ENCODE measurements at places on chromosomes 6 and 20.

- DNase-seq = no peak
Measured at GRCh38 chr20:51760905-51761546, 7.2 kb downstream of the ATP9A start.

GRCh38 chr6:116424001-116424400, 37.2 kb upstream of the CALHM6 start:
- DNase-seq = no peak

DNA sequence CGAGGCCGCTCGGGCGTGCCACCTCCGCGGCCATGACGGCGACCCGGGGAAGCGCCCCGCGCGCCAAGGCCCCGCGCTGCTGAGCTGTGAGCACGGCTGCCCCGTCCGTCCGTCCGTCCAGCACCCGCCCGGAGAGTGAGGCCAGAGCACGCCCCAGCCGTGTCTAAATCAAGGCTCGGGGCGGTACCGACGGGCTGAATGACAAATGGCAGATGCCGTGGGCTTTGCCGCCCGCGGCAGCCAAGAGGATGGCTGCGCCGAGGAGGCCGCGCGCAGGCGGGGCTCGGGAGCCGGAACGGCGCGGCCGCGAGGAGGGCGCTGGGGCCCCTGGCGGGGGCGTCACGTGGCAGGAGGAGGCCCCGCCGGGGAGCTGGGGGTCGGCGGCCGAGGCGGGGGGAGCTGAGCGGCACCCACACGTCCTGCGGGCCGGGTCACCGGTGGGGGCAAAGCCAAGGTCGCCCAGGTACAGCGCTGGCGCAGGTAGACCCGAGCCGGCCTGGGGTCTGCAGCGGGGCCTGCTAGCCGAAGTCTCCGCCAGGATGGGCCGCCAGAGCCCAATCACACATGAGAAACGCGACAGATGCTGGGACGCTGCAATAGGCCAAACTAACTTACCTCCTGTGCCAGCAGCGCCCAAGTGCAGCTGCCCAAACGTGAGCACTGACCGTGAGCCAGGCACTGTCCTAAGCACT, at the start of gene PLAGL1:
TSS of gene PLAGL1 (minus strand) at position 140 of the 692 bp plus-strand sequence. CDS start 60,123 bp downstream, outside the sequence.
- peak; percentile 28 for DNase-seq

GRCh38 chr6:95231416-95231815, 345.9 kb upstream of the MANEA start:
- DNase-seq = no peak

GRCh38 chr6:149951096-149951495, 9.3 kb downstream of the ULBP2 start:
- DNase-seq = no peak

Measured in germinal center (tissue), 1 donor.